ENCODE measurements at places on chromosomes 7 and 10.

DNA sequence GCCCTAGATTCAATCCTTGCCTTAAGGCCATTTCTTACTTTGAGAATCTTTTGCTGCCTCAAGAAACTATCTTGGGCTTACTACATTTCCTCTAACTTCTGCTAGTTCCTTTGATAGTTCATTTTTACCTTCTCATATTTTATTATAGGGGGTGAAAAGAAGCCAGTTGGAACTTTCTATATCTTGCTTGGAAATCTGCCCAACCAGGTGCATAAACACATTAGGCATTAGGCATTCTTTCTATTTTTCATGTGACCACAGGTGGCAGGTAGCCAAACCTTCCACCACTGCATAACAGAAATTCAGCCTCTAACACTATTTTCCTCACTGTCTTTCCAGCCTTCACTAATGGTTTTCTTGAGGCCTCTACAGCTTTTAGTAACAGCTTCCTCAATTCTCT, 300.0 kb upstream of the SP8 start:
- DNase-seq = no peak

- no peak for DNase-seq
These were observed 34.0 kb upstream of the LBX1 start for GRCh38 chr10:101263150-101263752.

DNA sequence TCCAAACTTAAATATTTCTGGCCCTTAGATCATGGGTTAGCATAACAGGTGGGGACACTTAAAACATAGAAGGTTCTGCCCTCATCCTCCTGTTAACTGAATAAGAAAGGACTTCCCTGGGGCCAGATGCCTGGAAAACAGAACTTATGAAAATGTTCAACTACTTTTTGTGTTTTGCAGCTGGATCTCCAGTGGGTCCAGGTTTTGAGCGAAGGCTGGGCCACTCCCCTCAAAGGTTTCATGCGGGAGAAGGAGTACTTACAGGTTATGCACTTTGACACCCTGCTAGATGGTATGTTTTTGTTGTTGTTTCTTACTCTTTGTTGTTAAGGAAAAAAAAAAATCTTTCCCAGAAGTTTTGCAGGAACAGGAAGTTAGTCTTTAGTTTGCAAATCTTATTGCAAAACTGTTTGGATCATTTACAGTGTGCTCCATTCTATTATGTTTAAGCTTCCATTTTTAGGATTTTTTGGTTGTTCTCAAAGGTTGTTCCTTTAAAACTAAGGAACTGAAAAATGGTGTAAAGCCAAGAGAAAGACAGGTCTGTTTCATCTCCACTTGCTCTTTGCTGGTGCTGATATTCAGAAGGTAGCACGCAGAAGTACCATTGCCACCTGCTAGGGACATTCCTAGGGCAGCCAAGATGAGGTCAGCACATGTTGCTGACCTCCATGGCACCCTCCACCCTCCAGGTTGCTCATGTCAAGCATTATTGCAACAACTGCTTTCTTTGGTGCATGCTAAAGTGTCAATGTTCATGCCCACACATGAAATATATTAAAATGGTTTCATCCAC, 56.1 kb downstream of the PAPSS2 start:
- DNase-seq = no peak

GRCh38 chr7:93284908-93285307, 52.7 kb downstream of the VPS50 start:
- no peak for DNase-seq

DNA sequence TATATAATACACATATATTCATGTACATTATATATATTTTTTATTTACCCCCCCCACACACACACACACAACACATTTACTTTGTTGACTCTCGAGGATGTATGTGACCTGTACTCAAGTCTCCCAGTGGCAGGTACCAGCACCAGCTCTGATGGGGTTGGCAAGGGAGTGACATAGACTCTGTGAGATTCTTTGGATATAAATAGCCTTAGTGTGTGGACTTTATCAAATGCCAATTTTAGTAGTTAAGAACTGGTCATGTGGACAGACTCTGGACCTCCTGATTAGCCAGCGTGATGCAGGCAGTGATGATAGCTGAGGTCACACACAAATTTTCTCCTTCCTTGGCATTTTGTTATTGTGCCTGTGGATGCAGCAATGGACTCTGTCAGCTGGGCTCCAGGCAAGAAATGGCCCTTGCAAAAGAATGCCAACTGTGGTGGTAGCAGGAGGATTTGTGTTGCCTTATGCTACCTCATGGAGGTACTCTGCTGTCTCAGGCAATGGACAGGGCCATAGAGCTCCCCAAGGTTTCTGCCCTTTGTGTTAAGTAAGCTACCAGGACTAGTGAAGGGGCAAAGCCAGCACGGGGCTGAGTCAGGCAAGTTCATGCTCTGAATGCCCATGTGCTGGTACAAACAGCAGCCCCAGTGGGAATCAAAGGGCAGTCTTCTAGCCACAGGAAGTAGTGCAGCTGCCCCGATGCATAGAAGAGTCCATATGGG, 224.6 kb upstream of the ZWINT start:
- DNase-seq = no peak
